Naive B cell (primary cell): ENCODE measurements at places on chromosomes 16 and 17. TPM values are rescaled to one million over a fixed set of nuclear protein-coding genes. Genes with fewer than 3 reads are reported as not detected.

DNA sequence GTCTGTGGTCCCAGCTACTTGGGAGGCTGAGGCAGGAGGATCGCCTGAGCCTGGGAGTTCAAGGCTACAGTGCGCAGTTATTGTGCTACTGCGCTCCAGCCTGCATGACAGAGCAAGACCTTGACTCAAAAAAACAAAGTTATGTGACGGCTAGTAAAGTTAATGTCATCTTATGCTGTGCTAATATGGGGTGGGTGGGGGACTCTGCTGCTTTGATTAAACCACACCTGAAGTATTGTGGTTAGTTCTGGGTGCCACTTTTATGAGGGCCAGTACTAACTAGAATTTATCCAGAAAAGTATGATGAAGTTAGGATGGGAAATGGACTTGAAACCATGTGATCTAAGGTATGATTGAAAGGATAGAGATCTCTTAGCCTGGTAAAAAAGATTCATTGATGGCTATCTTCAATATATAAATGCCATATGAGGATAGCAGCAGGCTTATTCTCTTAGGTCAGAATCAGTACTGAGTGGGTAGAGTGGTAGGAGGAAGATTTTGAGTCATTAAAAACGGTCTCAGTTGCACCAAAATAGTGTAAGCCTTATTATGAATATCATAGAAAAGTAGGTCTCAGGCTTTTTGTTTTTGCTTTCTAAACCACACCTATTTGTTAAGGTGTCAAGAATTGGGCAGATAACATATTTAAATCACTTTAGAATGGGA, 5.6 kb downstream of the WSB1 start:
- peak overlapping the region; percentile 74 for H3K27ac ChIP-seq
- H3K36me3 ChIP-seq, result peaks cover 3% of the 10 kb centered on the region
- peaks cover 77% of the 10 kb centered on the region for H3K4me1 ChIP-seq
- DNase-seq, result no peak
- H3K4me3 ChIP-seq, result peak overlapping the region; percentile 40
- no peaks in the 10 kb centered on the region for H3K27me3 ChIP-seq

- no peaks in the 10 kb centered on the region for H3K4me1 ChIP-seq
- peaks cover 28% of the 10 kb centered on the region for H3K36me3 ChIP-seq
- H3K27me3 ChIP-seq, result no peaks in the 10 kb centered on the region
- DNase-seq, result no peak
- no peak overlapping the region for H3K4me3 ChIP-seq
Measured at GRCh38 chr16:19241512-19241911, 44.0 kb upstream of the CLEC19A start.

DNA sequence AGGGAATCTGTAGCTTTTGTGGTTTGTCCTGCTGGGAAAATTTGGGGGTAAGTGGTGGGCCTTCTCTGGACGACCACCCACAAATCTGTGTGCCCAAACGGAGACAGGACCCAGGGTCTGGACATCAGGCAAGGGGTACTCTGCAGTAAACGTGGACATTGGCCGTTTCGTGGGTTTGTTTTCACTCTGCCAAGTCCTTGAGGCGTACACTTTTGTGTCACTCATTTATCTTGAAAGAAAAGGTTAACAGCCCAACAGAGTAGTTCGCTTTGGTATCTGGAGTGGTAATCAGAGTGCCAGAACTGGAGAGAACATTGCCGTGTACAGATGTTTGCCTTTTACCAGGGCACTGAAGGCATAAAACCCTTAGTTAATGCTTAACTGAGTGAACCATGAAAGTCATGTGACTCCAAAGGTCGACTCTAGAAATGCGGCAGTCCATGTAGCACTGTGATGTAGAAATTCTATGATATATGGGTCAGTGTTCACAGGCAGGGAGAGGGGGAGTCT, 15.4 kb downstream of the NAA60 start:
- no peak for DNase-seq
- H3K4me3 ChIP-seq, result peak overlapping the region; percentile 93
- peak overlapping the region; percentile 85 for H3K27ac ChIP-seq

Gene RAPGEFL1
- not detected for polyA plus RNA-seq

Gene RANGRF
- 86.2 TPM for polyA plus RNA-seq

Gene MYH11
- polyA plus RNA-seq, result 0.36 TPM

Gene RPS15A
- 3,499 TPM for polyA plus RNA-seq

Gene SEPTIN1
- polyA plus RNA-seq, result 112 TPM

Gene NDRG4
- polyA plus RNA-seq, result 0.17 TPM

Gene TBKBP1
- not detected for polyA plus RNA-seq
